ENCODE measurements at places on chromosomes 7 and 10.

- peak; percentile 51 for DNase-seq
These were observed 631.9 kb upstream of the ANKRD30A start for GRCh38 chr10:36493516-36493880.

GRCh38 chr7:153935095-153935494, 117.1 kb upstream of the DPP6 start:
- DNase-seq, result no peak

- no peak for DNase-seq
These were observed 317.0 kb downstream of the BMPER start for GRCh38 chr7:34222316-34222715.

GRCh38 chr10:31318382-31318853, 598 bp upstream of the ZEB1 start:
- peak; percentile 53 for DNase-seq

DNA sequence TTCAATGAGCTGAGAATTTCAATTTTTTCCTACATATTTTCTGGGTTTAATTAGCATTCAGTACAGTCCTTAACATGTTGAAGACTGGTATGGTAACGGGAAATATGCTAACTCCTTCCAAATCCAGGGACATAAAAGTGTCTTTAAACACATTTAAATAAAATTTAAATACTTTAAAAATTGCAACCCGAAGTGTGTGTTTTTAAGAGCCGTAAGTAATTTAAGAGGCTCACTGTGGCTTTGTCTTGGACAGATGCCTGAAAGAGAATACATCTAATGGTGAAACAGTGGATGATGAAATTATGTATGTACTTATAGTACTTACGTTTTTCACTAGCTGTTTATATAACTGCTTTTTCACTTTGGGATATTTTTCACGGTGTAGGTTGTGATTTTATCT, 687.3 kb upstream of the CELF2 start:
- DNase-seq, result no peak
